ENCODE measurements at places on chromosomes 7 and 10.

GRCh38 chr7:158543840-158544239 lies 43.8 kb downstream of the PTPRN2 start:
- DNase-seq = no peak

DNA sequence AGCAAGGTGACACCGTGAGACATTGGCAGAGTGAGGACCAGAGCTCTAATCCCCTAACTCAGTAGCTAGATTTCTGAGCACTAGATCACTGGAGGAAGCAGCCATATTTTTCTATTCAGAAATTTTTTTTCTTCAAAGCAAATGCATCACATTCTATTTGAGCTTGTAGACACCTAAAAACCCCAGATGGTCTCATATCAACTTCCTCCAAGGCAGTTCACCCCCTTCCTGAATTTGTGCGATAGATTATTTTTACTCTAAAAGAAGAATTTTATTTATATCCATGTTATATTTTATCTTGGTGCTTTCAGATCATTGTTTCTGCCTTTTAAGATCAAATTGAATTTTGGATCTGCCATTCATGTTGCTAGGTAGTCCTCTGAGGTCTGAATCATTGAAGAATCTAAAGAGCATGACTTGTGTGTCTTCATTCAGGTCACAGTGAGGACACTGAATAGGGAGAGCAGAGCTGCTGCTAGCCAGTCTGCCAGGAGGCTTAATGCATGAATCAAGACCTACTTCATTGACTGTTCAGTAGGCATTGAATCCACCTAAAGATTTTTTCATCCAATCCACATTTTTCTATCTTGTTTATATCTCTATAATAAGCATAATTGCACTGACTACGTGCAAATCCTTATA lies 92.9 kb upstream of the LRRTM3 start:
- no peak for DNase-seq

DNA sequence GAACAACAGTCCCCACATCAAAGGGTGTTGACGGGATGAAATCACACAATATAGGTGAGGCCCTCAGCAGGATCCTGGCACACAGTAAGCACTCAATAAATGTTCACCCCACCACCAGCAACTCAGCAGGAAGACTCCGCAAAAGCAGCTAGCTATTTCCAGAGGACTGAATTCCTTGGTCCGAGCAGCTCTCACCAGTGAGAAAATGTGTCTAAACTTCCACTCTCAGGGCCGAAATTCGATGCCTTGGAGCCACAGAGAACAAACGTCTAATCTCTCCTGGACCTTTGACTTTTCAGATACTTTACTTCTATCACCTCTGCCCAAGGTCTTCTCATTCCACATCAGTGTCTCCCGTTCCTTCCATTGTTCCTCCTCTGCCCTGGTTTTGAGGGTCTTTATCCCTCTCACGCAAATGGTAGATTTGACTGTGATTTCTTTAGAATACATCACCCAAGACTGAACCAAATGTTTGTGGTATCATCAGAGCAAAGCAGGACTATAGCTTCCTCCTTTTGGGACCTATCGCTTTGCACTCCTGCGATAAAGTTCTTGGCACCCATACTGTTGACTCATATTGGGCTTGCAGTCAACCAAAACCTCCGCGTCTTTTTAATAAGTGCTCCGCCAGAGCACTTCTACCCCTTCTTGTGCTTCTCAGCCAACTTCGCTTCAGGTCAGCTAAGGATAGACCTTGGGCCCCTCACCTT lies 903 bp upstream of the NT5C2 start:
- no peak for DNase-seq

GRCh38 chr7:129644634-129645230 lies 33.2 kb downstream of the NRF1 start:
- DNase-seq = no peak

- no peak for DNase-seq
These were observed 274.3 kb upstream of the PODXL start for GRCh38 chr7:131830681-131831080.

DNA sequence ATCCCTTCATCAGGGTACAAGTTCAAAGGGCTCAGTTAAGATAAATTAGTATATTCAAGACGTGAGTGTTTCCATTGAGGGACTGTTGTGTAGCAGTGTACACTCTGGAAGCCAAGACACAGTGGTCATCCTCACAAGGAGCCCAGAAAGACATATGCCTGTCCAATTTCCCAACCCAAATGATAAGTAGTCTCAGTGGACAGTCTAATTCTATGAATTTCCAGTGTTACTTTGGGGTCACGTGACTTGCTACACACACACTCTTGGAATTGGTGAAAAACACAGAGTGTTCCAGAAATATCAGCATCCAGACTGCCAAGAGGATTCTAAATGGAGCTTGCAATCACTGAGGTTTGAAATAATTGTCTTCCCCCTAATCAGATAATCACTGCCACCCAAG lies 365.1 kb downstream of the WDR11 start:
- no peak for DNase-seq

GRCh38 chr10:35355971-35356724 lies 19.8 kb downstream of the CCNY start:
- no peak for DNase-seq

GRCh38 chr7:39608278-39608677 lies 15.1 kb upstream of the RALA start:
- no peak for DNase-seq

- no peak for DNase-seq
These were observed 7.2 kb downstream of the FAM3C start for GRCh38 chr7:121388950-121389349.

- no peak for DNase-seq
These were observed 42.5 kb downstream of the ABLIM1 start for GRCh38 chr10:114615600-114616007.

GRCh38 chr10:83397806-83398205 lies 741.5 kb upstream of the GHITM start:
- DNase-seq = no peak

DNA sequence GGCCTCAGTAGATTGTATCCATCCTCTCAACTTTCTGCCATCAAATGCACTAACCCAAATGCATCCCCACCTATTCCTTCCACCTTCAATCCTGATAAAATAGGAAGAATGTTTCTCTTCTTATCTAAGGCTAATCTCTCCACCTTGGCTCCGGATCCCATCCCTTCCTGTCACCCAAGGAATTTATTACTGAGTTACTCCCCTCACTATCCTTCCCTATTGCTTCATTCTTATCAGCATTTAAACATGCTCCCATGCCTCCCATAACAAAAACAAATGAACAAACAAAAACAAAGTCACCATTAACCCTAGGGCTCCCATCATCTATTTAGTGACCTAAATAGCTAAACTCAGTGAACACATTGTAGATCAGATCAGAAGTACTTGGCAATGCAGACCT lies 25.3 kb downstream of the AASS start:
- no peak for DNase-seq

DNA sequence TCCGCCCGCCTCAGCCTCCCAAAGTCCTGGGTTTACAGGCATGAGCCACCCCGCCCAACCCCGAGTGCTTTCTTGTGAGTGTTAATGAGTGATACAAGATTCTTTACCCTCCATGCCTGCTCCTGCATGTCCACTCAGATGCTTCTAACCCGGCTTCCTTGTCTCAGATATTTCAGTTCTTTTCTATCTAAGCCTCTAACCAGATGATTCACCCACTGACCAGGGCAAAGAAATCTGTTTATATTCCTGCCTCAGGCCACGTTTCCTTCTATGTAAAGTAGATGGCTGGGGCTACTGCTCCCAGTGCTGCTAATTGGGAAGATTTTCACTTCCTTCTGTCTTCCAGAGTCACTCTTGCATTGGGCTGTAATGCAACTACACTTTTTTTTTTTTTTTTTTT lies 395.1 kb upstream of the ANKRD30A start:
- no peak for DNase-seq

DNA sequence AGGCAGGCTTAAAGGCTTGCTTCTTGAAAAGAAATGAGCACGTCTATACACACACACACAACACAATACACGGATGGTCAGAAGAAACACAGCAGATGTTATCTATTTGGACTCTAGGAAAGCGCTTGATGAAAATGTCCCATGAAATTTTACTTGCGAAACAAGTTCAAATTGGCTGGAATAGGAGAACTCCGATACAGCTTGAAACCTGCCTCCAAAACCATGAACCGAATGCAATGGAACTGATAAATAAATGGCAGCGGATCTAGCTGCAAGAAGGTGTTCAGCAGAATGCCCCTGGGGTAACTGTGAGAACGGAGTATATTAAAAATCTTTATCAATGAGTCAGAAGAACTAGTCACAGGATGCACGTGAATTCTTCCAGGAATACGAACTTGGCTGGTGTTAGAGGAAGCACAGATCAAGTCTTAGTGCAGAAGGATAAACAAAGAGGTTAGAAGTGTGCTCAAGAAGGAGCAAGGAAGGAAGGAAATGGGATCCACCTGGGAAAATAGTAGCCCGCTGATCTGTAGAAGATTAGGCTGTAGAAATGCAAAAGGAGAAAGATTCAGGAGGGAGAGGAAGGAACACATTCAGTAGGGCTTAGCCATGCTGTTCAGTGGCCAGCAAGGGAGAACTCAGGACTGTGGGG lies 142.0 kb upstream of the PRKCQ start:
- no peak for DNase-seq

- DNase-seq = no peak
These were observed 187.9 kb upstream of the AKR1E2 start for GRCh38 chr10:4638099-4638498.

- DNase-seq = no peak
These were observed 119.0 kb downstream of the PTPN20 start for GRCh38 chr10:47030191-47030703.

- no peak for DNase-seq
These were observed 64.0 kb downstream of the CCDC3 start for GRCh38 chr10:12937527-12937926.

GRCh38 chr7:106064771-106065574 lies 47.1 kb downstream of the SYPL1 start:
- DNase-seq = no peak

DNA sequence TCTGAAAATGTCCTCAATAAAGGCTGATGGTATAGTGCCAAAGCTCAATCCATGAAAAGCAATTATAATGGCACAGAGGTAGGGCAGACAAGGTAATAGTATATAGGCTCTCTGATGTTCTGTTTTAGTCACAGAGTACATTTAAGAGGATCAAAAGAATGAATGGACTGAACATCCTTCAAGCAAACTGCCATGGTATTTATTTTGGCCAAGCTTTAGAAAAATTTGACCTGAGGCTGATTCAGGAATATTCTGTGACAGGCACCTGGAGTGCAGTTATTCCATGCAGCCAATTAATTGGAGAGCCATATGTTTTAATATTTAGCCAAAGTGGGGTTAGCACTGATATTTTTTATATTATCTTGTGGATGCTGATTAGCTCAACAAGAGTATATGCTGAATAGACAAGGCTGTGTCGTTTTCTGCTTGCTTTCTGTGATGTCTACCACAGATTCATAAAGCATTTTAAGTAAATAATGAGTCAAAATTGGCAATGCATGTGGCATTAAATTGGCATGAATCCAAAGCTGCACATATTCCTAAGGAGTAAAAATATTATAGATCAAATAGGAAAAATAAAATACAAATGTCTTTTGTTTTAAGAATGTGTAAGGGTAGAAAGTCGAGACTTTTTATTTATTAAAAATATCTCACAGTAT lies 177.4 kb downstream of the PCLO start:
- no peak for DNase-seq

- no peak for DNase-seq
These were observed 575.1 kb downstream of the PARD3 start for GRCh38 chr10:34240039-34240438.

GRCh38 chr10:26843736-26844135 lies 17.0 kb downstream of the ABI1 start:
- no peak for DNase-seq

DNA sequence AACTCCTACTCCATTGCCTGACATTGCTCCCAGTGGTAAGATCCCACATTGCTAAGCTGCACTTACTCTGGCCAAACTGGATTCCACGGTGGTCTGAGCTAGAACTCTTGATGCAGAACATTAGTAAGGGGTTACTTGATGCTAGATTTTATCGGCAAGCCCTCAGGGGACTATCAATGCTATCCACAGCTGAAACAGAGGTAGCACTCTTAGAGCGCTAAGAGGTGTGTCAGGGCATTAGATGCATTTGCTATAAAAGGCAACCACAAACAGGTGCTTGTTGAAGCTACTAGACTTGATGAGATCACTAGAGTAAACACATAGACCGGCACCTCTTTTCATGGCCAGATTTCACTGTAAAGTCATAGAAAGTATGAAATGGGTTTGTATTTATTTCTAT lies 116.3 kb downstream of the MDFIC start:
- no peak for DNase-seq

DNA sequence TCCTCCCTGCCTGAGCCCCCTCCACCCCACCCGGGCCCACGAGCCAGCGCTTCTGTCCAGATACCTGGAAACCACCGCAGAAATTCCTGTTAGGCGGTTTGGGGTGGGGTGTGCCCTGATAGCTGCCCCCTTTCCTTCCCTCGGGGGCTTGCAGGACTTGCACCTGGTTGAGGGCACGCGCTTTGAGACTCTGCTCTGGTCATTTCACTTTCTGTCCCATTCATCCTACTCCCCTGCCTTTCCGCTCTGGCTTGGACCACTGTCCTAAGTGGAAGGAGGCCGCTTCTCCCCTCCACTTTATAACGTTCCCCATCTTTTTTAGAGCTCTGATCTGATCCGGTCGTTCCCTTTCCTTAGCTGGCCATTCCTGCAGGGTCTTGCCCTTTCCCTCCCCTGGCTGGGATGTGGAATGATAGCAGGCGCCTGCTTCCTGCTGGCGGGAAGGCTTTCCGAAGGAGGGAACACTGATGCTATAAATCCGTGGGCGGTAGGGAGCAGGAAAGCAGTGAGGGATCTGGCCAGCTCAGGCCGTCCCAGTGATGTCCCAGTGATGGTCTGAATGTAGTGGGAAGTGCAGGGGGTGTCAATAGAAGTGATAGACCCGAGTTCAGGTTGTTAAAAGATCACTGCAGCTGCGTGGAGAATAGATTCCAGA lies 852 bp upstream of the PRKAR1B start:
- no peak for DNase-seq

- no peak for DNase-seq
These were observed 41.9 kb downstream of the CADPS2 start for GRCh38 chr7:122844191-122844988.

GRCh38 chr10:127151981-127152699 lies 44.3 kb downstream of the INSYN2A start:
- no peak for DNase-seq
